ENCODE measurements at places on chromosomes 16 and 17.

- H3K4me1 ChIP-seq = peaks cover 21% of the 10 kb centered on the region
- no peak overlapping the region for H3K4me3 ChIP-seq
- no peak overlapping the region for H3K27ac ChIP-seq
These were observed 11.1 kb upstream of the PRM1 start for GRCh38 chr16:11292076-11292748.

GRCh38 chr16:69150146-69150865 lies 17.9 kb downstream of the UTP4 start:
- H3K4me1 ChIP-seq = no peaks in the 10 kb centered on the region

GRCh38 chr16:2296661-2297505 lies 29.0 kb upstream of the RNPS1 start:
- H3K36me3 ChIP-seq = no peaks in the 10 kb centered on the region
- H3K4me3 ChIP-seq = no peak overlapping the region
- no peaks in the 10 kb centered on the region for H3K27me3 ChIP-seq
- no peaks in the 10 kb centered on the region for H3K4me1 ChIP-seq

DNA sequence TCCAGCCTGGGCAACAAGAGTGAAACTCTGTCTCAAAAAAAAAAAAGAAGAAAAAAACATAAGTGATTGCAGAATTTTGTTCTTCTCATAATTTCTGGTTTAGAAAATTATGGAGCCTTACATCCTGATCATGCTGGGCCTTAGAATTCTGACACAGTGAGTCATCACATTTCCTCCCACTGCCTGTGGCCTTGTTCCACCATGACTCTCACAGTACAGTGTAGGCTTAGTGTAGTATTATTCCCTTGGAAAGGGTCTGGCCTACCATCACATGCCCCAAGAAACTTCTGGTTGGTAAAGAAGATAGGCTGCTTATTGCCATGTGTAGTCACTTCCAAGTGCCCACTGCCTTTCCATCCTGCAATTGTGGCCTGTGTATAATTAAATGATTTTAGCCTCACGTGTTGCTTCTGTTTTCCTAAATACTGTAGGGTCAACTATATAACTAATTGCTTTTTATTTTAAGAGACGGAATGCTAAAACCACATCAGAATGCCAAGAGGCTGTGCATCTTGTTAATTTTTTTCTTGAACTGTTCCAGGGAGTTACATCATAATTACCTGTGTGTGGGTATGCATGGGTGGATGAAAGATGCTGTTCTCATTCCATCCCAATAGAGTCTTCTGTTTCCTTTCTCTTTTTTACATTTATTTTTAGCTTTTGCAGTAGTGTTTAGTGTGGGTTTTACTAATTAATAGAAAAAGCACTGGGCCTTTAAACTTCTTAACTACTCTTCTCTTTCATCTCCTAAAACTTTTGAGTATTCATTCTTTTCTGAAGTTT lies 25.9 kb downstream of the OGFOD1 start:
- H3K4me3 ChIP-seq = no peak overlapping the region
- H3K36me3 ChIP-seq = no peaks in the 10 kb centered on the region
- no peak overlapping the region for H3K27ac ChIP-seq
- H3K4me1 ChIP-seq = no peaks in the 10 kb centered on the region

- no peaks in the 10 kb centered on the region for H3K27me3 ChIP-seq
- H3K4me1 ChIP-seq = peaks cover 5% of the 10 kb centered on the region
- no peaks in the 10 kb centered on the region for H3K36me3 ChIP-seq
- no peak overlapping the region for H3K27ac ChIP-seq
- no peak for DNase-seq
These were observed 41.6 kb downstream of the DCAKD start for GRCh38 chr17:45009676-45010467.

GRCh38 chr16:68548947-68549346 lies 9.9 kb downstream of the ZFP90 start:
- H3K4me1 ChIP-seq = no peaks in the 10 kb centered on the region
- H3K27ac ChIP-seq = no peak overlapping the region
- H3K27me3 ChIP-seq = no peaks in the 10 kb centered on the region
- H3K4me3 ChIP-seq = no peak overlapping the region

All from hepatocyte (in vitro differentiated cells).